ENCODE measurements at places on chromosomes 4 and X.
A peak's percentile ranks its signal among the peaks of the same experiment; 100 is the strongest.

- DNase-seq = no peak
Measured at GRCh38 chr4:6379767-6380745, 92.4 kb downstream of the PPP2R2C start.

GRCh38 chr4:76276813-76277212, 25.3 kb downstream of the FAM47E start:
- DNase-seq = no peak

DNA sequence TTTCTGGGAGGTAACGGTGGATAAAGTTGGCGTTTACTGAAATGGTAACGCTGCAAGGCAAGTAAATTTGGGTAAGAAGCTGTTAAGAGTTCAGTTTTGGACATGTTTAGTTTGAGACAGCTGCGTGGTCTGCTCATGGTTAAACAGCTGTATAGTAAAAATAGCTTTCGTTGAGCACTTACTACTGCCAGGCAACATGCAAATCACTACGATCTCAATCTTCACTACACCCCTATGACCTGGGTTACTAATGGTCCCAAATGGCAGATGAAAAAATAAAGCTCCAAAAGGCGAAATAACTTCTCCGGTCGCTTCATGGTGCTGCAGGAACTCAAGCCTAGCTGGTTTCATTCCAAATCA, 22.2 kb downstream of the FABP2 start:
- DNase-seq = no peak

- DNase-seq = no peak
Measured at GRCh38 chr4:165208221-165208652, 876 bp downstream of the KLHL2 start.

GRCh38 chrX:56068274-56068758, 163.8 kb upstream of the KLF8 start:
- no peak for DNase-seq

DNA sequence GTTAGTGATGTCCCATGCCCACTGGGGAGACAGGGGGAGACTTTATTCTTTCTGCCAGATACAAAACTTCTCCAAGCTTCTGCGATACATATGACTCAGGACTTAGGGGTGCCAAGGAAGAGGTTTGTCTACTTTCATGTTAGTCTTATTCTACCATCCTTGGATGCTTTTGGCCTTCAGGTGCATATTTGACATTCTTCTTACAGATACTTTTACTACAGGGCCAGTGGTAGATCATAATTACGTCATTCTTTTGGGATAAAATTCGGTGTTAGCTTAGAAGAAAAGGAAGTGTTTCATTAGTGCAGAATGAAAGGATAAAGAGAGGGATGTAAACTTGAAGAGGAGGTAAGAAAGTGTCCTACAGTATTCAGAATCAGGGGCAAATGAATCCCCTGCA, 245.2 kb downstream of the THOC2 start:
- DNase-seq = no peak

DNA sequence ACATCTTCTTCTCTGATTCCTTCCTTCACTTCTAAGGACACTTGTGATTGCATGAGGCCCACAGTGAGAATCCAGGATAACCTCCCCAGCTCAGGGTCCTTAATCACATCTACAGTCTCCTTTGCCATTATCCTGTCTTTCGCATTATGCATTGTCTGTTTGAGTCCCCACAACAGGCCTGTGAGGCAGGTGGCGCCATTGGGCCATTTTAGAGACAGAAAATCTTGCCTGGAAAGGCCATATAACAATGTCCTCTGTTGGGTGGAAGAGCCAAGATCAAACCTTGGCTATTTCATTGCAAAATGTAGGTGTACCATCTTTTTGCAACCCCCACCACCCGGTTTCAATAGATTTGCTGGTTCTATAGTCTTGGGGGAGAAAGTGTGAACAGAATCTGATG, 11.8 kb upstream of the DCUN1D4 start:
- peak; percentile 50 for DNase-seq

DNA sequence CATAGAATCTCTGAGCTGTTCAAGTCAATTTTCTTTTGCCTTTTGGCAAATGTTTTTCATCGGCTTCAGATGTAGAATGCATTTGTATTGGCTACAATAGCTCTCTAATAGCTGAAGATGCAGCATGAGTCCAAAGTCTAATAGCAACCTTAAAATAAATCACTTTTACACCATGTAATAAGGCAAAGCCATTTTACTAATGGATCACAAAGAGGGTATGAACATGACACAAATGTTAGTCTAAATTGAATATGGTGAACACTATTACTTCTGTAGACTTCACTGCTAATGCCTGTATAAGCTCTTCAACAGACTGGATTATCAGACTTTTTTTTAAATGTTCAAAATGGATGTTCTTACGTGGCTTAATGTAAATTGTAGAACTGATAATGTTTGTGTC, 645.3 kb downstream of the TLL1 start:
- DNase-seq = no peak

- DNase-seq = peak; percentile 31
Measured at GRCh38 chr4:87108142-87108546, 112.3 kb downstream of the KLHL8 start.

- DNase-seq = no peak
Measured at GRCh38 chrX:19886883-19887531, 393 bp downstream of the SH3KBP1 start.

GRCh38 chrX:47030339-47030738, 47.9 kb upstream of the RGN start:
- DNase-seq = no peak

- no peak for DNase-seq
Measured at GRCh38 chrX:109830157-109830703, 97.2 kb upstream of the ACSL4 start.

DNA sequence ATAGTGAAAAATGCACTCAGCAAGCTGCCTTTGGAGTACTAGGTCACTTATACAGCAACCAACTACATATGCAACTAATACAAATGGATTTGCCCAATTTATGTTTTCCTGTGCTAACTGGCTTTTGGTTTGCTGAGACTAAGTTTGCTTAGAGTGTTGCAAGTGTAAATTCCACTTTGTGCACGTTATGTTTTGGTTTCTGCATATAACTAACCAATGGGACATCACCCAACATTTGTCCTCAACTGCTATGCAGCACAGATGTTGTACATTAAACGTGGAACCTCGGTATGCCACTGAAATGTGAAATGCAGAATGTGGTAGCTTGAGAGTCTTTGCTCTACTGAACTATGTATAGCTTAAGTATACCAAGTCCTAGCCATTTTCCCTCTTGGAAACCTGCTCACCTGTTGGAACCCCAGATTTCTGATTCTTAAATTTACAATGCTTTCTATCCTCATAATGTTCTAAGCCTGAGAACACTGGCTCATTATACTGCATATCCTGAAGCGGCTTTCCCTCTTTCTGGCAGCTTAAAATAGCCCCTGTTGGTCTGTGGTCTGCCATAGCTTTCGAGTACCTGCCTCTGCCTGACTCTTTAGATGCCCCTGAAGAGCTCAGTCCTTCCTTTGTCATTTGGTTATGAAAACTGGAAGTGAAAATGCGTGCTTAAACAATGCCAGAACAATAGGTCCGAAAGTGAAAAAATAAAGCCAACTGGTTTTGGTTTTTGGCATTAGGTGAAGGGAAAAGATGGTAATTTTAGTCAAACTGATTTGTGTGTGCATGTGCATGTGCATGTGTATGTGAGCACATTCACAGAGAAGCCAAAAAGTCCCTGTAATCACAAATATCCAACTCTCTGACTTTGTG, 158.0 kb downstream of the SH2D1A start:
- no peak for DNase-seq

GRCh38 chrX:118978451-118978850, 4.0 kb downstream of the LONRF3 start:
- DNase-seq = no peak

- DNase-seq = no peak
Measured at GRCh38 chr4:40984051-40984450, 230.3 kb downstream of the APBB2 start.

DNA sequence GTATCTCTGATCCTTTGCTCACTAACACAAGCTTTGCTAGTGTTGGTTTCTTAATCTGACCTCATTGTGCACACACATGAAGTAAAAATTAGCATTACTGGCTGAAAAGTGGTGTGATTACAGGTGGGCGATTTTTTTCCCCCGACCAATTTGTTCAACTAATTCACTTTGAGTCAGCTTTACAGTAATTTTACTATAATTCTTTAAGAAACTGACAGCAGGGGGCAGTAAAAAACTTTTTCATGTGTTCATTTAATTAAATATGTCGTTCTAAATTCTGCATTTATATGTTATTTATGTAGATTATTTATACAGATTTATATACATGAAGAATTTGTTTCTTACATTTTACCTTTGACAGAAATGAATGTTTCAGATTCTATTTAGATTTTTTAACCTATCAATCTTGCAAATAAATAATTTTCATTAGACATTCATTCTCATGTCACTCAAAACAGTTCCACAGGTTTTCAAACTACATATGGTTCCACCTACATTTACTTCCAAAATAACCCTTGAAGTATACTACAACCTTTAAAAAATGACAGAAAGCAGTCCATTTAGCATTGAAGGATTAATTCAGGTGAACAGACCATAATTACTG, 17.5 kb downstream of the PALLD start:
- DNase-seq = no peak

- DNase-seq = no peak
Measured at GRCh38 chr4:115325836-115326235, 212.4 kb upstream of the NDST4 start.

GRCh38 chr4:93152491-93152890, 676.1 kb upstream of the ATOH1 start:
- DNase-seq = no peak

GRCh38 chr4:184849185-184849584, 23.4 kb upstream of the ACSL1 start:
- DNase-seq = no peak

DNA sequence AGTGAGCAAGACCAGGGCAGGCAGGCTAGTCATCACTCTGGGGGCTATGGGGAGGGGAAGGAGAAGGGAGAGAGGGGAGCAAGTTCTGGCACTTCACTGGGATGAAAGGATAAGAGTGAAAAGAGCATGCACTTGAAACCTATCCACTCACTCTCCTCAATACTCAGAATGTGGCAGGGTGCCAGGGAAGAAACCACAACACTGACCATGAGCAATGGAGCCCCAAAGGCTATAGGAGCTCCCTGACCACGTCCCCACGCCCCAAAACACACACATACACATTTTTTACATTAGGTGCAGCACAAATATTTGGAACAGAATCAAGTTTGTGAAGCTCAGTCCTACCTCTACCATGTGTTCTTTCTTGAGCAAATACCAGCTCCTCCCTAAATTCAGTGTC, 132.2 kb downstream of the IDS start:
- DNase-seq = no peak

DNA sequence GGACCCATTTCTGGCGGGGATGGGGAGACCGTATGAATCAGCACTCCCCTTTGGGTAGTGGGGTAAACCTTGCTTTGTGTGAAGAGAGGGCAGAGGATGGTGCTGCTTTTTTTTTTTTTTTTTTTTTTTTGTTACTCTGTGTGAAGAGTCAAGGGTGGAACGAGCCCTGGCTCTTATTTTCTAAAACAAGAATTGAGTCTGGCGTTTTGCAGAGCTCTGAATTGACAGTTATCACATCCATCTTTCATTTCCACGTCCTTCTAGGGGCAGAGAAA, 1.2 kb downstream of the SLAIN2 start:
- no peak for DNase-seq

DNA sequence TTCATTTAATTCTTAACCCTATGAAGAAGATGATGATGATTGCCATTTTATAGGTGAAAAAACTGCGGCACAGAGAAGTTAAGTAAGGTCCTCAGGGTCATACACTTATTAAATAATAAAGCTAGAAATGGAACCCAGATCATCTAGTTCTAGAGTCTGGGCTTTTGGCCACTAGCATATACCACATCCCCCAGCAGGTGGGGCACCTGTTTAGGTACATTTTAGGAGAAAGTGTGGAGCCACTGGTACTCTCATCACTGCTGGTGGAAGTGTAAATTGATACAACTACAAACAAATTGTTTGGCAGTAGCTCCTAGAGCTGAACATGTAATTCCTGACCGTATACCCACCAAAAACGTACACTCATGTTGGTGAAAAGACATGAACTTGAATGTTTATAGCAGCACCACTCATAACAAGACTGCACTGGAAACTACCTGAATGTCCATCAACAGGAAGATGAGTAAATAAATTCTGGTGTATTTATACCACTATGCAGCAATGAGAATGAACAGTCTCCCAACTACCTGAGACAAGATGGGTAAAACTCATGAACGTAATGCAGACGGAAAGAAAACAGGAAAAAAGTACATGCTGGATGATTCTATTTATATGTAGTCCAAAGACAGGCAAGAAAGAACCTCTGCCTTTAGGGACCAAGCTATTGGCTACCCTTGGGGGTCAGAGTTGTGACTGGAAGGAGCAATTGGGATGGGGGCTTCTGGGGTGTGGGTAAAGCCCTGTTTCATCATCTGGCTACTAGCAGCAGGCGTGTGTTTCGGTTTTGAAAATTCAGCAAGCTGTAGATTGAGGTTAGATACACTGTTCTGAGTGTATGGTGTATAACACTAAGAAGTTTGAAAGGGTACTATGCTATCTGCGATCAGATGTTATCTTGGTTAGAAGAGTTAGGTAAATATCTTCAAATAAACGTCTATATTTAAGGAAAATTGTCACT, 72.3 kb upstream of the ADGRG2 start:
- DNase-seq = no peak

- DNase-seq = no peak
Measured at GRCh38 chr4:47543331-47543730, 58.3 kb downstream of the ATP10D start.

- DNase-seq = no peak
Measured at GRCh38 chr4:110823251-110823650, 200.4 kb upstream of the PITX2 start.

DNA sequence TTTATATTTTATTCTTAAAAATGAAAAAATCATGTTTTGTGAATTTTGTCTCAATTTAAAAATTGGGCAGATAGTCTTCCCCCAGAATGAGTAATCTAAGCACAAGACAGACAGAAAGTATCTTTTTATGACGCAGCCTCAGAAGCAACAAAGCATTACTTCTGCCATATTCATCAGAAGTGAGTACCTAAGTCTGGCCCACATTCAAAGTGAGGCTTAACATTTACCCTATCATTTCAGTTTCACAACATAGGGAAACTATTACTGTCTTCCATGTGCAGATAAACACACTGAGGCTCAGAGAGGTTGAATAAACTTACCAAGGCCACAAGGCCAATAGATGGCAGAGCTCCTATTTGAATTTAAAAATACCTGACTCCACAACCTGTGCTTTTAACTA, 4.4 kb upstream of the PRDX4 start:
- DNase-seq = no peak

- DNase-seq = no peak
Measured at GRCh38 chr4:168845897-168846296, 164.2 kb downstream of the CBR4 start.

- DNase-seq = no peak
Measured at GRCh38 chrX:100319716-100320115, 90.4 kb downstream of the PCDH19 start.

DNA sequence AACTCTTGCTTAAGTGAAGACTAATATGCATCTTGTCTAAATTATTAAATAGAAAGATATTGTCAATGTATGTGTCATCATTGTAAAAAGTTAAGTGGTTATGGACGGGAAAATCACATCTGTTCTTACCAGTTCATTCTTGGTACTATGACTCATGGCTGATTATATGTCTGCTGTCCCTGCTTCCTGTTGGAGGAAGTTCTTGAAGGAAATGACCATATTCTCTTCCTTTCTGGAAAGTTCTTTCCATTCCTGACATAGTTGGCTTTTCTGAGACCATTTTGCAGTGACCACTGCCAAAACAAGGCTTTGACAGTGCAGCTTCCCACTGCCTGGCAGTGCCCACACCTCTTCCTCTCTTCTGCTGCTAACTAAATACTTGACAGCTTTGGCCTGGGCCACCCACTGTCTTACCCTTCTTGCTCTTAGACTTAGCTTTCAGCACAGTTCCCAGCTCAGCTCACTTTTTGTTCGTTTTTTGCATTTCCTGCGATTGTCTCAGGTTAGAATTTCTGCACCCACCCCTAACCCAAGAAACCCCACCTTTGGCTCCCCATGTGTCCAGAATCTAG, 13.2 kb upstream of the CLDN24 start:
- DNase-seq = no peak

Data from stimulated activated CD4-positive, alpha-beta T cell treated with anti-CD3 and anti-CD28 coated beads, Interleukin-1b, Interleukin-23, amount 100 ng/mL, for 48 hours (primary cell).